Hypothalamus (tissue), 51 donors: ENCODE measurements at places on chromosomes 4 and X.

GRCh38 chr4:2551118-2551517 lies 14.7 kb downstream of the FAM193A start:
- DNase-seq, result no peak

- DNase-seq, result no peak
Observed at GRCh38 chr4:123037804-123038203, 115.4 kb upstream of the NUDT6 start.

DNA sequence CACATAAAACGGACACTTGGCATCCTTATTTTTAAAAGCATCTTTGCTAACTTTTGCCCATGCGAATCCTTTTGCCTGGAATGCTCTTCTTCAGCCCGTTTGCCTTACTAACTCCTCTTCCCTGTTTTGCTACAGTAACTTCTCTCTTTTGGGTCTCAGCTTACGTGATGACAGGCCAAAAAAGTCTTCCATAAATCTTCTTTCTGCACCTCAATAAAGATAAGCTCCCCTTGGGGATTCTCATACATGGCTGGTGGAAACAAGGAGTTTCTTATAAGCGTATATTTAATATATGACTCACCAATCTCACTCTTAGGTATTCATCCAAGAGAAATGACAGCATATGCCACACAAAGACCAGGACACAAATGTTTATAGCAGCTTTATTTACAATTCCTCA lies 192.7 kb downstream of the RCHY1 start:
- no peak for DNase-seq

DNA sequence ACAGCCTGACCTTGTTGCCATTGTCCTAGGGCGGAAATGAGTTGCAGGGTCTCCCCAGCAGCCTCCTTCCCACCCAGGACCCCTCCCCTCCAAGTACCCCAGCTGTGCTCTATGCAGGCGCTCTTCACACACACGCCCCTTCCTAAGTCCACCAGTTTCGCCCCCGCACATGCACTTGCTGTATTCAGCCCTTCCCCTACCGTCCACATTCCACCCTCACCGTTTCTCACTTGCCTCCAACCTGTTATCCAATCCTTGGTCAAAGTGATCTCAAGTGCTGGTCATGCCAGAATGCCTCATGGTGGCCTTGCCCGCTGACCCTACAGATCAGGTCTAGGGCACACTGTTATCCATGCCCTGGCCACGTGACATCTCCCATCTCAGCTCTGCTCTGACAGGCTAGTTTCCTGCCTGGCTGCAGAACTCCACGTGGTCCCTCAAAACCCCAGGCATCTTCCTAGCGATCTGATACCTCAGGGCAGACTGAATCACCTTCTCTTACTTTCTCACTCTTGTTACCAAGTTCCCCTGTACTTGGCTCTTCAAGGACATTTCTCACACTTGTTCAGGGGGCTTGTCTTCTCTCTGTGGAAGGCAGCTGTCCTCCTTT lies 39.7 kb downstream of the NSG1 start:
- no peak for DNase-seq

GRCh38 chrX:139204898-139205667 lies 325.5 kb upstream of the F9 start:
- no peak for DNase-seq

- no peak for DNase-seq
Observed at GRCh38 chr4:74174421-74174820, 16.5 kb downstream of the MTHFD2L start.

DNA sequence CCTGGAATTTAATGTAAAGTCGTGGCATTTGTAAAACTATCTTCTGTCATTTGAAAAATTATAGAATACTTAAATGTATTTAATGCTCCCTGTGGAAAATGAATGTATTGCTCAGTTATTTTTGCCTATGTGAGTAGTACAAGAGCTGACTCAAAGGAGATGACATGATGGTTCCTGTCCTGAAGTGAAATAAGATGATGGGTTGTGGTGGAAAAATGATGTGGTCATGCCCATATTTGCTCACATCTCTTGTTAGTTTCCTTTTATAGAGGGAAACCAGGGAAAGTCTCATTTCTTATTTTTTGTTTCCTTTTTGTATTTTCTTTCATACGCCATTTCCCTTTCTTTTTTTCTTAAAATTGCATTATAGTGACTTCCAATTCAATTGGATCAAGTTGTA lies 23.7 kb downstream of the PLS3 start:
- DNase-seq, result no peak

- DNase-seq, result no peak
Observed at GRCh38 chr4:53646795-53647194, 55.5 kb upstream of the LNX1 start.

DNA sequence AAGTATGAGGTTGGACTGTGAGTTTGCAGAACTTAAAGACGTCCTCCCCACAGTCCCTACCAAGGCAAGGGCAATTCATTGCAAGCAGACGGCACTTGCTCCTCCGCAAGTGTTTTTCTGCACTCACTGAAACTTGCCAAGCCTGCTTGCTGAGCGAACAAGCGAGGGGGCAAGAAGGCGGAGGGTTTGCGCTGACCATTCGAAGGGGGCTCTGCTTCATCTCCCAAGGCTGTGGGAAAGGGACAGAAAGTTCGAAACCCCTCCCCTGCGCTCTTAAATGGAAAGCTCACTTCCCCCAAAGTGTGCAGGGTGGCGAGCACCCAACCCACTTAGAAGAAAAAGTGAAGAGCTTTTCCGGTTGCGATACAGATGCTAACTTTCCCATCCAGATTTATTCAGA lies 1.4 kb downstream of the MID1 start:
- no peak for DNase-seq

DNA sequence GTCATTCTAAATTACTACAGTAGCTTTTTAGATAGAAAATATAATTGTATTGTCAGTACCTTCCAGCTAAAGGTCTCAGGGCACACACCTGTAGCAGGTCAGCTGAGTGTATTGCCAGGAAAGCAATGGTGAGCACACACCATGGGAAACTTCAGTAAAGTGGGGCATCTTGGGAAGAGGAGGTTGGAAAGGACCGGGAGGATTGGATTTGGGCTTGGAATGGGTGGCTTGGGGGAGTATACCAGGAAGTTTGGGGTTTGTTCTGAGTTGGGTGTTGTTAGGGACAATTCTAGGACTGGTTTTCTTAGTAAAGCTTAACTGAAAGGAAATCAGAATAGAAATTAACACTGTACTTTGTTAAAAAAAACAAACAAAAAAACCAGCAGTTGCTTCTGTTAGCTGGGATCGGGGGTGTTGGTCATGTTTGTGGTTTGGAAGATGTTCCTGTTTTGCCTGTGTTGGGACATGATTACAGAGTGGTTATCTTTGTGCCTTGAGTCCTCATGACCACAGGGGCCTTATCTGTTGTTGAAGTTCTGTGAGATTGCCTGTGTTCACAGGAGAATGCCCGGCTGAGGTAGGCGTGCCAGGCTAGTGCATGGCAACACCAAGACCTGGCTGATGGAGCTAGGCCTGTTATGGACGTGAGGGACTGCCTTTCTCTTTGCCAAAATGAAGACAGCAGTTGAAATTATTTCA lies 35.1 kb downstream of the PRIMPOL start:
- no peak for DNase-seq

DNA sequence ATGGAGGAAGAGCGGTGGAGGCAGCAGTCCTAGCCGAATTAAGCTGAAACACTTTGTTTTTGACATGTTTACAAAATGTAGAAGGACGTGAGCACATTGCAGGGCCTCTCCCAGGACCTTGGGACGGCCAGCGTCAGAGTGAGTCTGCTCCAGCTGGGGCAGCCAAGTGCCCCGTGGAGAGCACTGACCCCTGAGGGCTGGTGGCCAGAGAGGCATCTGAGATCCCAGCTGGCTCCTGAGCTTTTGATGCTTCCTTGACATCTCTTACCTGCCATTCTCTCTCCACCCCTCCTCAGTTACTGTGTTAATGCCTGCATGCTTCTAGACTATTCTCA lies 24.7 kb downstream of the NAT8L start:
- DNase-seq, result no peak

DNA sequence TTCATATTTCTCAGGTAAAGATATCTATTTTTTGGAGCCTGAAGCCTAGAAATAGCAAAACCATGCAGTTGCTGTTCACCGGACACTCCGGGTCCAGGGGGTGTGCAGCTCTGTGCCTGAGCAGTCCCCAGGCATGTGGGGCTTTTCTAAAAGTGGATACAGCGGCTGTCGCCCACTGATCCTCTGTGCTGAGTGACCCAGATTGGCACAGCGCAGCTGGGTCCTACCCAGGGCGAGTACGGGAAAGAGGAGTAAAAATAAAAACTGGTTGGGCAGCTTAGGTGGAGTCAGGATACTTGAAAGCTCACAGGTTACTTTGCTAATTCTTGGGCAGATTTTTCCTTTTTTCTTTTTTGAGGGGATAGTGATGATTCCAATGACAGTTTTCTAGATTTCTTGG lies 118.8 kb downstream of the UCHL1 start:
- no peak for DNase-seq

DNA sequence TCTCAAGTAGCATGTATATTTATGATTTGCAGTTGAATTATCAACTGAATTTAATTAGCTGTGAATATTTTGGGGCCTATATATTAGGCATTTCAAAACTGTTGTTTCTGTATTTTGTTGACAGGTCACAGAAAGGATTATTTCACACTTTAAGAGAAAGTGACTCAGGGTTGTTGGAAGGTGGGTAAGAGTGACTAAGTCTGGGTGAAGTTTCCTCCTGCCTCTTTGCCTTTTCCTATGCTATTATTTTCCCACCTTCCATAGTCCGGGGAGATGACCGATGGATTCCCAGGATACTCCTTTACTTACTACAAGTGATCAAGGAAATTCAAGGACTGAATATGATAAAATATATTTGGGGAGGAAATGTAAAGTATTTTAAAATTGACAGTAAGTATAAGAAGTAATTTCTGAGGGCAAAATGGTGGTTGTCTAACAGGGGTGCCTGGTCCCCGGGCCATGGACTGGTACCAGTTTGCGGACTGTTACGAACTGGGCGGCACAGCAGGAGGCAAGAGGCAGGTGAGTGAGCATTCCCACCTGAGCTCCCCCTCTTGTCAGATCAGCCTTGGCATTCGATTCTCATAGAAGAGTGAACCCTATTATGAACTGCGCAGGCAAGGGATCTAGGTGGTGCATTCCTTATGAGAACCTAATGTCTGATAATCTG lies 175.5 kb upstream of the GPRIN3 start:
- no peak for DNase-seq

DNA sequence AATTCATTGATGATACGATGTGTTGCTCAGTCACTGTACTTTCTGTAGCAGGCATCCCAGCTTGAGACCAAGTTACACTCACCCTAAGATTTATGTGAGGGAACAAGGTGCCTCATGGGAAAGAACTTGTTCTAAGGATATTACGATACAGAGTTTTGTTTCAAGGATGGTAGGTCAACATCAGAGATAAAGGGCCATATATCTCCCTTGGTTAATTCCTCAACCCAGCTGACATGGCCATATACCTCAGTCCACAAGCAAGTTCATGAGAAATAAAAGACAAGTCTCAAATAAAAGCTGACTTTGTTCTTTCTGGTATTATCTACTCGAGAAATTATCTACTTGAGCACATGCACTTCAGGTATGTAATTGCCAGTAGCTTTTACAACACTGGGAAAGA lies 1535.9 kb upstream of the IGFBP7 start:
- DNase-seq, result no peak

- DNase-seq, result no peak
Observed at GRCh38 chrX:119459181-119459580, 9.1 kb upstream of the SLC25A5 start.

GRCh38 chr4:169723207-169723965 lies 34.4 kb downstream of the HPF1 start:
- DNase-seq, result no peak

- DNase-seq, result no peak
Observed at GRCh38 chr4:1559896-1560650, 124.0 kb downstream of the FAM53A start.

- DNase-seq, result no peak
Observed at GRCh38 chrX:108177351-108178142, 86.0 kb downstream of the ATG4A start.

DNA sequence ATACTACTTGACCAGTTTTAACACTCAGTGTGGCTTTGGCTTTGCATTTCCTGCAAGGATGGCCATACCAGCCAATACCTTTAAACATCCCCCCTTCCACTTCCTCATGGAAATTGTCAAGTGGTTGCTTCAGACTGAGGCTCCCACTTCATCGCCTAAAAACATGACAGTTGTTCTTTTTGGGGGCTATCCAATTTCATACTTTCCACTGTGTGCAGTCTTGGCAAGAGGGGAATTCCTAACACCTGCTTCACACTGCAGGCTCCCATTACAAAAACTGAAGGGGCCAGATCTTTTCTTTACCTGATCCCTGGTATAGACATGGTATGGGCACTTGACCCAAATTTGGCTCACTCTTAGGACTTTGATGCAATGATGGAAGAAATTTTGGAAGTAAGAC lies 28.5 kb upstream of the TSR2 start:
- no peak for DNase-seq

DNA sequence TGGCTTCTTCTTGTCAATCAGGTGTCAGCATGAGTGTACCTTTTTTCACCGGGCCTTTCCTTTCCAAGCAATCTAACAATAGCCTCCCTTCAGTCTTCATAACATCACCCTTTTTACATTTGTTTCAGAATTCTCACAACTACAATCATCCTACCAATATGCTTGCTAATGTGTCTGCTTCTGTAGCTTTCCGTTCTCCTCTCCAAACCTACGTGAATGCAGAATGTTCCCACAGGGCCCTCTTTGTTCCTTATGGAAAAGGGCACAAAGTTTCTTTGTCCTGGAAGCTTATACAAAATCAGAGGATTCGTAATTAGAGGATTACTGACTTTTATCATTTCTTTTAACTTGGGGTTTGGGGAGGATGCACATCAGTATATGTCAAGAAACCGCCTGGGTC lies 461.8 kb downstream of the CENPC start:
- no peak for DNase-seq

DNA sequence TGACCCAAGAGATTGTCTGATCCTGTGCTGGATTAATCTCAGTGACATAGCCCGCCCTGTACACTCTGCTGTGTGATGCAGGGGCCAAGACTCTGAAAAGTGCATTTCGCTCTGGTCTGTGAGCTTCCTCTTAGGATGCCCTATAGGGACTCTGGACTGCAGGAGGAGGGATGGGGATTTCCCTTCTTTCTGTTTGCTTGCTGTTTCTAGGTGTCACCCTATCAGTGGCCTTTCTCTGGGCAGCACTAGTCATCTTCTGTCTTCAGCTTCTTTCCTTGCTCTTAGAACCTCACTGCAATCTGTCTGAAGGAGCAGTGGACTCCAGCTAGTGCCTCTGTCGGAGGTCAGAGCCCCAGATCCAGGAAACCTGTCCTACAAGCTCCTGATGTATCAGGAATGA lies 34.5 kb upstream of the SCRG1 start:
- DNase-seq, result no peak

GRCh38 chr4:126591583-126591982 lies 1041.2 kb upstream of the INTU start:
- no peak for DNase-seq

DNA sequence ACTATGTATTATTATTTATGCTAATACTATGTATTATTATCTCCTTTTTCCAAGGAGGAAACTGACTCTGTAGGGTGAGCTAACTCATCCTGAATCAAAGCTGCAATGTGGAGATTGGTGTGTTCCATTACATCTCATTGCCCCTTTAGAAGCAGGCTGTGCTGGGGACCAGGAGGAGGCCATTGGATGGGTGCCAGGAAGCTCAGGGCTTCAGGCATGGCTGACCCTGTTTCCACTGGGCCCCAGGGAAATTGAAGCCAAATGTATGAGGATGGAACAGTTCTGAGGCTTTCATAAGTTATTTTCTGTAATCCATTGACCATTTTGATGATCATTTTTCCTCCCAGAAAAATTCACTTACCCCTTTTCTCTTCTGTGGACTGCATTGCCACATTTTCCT lies 418.8 kb upstream of the ZFP42 start:
- no peak for DNase-seq
